Hematopoietic multipotent progenitor cell treated with erythropoietin and hydrocortisone succinate and interleukin-3 and kit ligand, for 8 days (in vitro differentiated cells): ENCODE measurements at places on chromosomes 16 and 17.

- DNase-seq: no peak
Measured at GRCh38 chr17:34011599-34011998, 243.5 kb upstream of the CCL2 start.

GRCh38 chr16:87845213-87845612 lies 24.1 kb downstream of the SLC7A5 start:
- DNase-seq: no peak

DNA sequence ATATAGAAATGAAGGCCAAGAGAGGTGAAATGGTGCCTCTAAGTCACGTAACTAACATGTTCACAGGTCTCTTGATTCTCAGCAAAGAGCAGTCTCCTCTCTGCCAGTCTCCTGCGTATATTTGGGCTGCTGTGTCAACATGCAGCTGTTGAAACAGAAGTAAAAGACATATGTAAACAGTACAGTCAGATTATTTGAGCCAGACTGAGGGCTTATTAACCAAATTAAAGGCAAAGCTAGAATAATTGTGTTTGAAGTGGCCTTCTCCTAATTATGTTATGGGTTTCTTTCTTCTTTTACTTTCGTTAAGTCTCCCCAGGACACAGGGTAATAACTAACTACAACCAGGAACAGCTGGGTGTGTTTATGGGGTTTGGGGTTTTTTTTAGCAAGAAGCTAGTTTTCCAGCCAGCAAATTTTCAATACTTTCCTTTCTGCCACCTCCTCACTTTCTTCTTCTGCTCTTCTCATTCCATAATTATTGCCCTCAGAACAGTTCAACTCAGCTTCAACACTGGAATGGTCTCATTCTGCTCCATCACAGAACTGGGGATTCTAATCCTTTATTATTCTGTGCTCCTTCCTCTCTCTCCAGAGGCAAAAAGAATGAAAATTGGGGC lies 18.4 kb downstream of the G6PC1 start:
- no peak for DNase-seq

GRCh38 chr17:13728781-13729180 lies 127.1 kb upstream of the HS3ST3A1 start:
- DNase-seq: no peak

DNA sequence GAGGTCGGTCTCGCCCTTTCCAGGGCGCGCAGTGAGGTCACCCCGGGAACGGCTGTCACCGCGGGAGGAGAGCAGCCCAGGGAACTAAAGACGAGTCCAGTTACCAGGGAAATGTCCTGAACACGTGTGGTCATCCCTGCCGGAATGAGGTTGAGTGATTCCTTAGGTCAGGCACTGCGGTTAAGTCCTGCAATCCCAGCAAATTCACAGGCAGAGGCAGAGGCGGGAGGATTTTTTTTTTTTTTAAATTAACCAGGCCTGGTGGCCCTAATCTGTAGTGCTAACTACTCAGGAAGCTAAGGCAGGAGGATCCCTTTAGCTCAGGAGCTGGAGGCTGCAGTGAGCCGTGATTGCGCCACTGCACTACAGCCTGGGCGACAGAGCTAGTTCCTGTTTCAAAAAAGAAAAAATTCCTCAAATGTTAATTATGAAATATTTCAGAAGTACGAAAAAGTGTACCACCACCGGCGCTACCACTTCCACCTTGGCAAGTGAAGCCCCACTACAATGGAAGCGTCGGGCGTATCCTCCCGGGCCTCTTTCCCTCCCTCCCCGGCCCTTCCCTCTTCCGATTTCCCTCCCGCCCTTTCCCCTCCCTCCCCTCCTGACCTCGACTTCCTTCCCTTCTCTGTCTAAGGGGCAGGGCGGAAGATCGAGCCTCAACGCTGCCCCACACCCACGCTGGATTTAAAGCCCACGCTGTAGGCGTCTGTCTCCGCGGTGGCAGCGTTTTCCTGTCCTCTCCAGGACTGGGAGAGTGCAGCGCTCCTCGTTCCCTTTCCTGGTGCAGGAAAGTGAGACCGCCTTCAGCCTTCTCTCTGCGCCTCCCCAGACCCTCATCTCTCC lies 27.3 kb downstream of the SLFN11 start:
- peak; percentile 35 for DNase-seq

DNA sequence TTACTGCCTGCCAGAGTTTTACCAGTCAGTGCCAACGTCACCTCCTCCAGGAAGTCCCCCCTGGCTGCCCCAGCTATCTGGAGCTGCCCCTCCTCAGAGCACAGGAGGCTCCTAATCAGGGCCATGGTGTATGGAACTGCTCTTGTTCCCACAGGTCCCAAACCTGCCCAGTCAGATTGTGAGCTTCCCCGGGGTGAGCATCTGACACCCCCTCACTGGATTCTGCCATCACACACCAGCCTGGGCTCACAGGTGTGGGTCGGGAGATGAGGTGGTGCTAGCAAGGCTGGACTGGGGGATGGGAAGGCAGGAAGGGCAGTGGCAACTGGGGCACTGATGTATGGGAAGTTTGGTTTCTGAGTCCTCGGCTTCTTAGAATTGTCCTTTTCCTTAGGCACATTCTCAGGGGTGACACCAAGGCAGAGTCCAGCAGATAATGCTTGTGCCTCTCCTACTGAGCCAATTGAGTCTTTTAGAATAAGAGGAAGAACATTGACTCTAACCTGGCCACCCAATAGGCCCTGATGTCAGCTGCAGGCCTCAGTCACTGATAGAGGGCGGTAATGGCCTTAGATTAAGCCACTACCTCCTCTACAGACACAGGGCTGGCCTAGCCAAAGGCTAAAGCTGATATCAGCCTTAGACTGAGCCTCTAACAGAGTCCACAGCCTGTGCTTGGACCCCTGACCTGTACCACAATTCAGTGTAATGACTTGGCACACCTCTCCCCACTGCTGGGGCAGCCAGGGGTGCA lies 107.9 kb downstream of the WSCD1 start:
- DNase-seq: no peak

DNA sequence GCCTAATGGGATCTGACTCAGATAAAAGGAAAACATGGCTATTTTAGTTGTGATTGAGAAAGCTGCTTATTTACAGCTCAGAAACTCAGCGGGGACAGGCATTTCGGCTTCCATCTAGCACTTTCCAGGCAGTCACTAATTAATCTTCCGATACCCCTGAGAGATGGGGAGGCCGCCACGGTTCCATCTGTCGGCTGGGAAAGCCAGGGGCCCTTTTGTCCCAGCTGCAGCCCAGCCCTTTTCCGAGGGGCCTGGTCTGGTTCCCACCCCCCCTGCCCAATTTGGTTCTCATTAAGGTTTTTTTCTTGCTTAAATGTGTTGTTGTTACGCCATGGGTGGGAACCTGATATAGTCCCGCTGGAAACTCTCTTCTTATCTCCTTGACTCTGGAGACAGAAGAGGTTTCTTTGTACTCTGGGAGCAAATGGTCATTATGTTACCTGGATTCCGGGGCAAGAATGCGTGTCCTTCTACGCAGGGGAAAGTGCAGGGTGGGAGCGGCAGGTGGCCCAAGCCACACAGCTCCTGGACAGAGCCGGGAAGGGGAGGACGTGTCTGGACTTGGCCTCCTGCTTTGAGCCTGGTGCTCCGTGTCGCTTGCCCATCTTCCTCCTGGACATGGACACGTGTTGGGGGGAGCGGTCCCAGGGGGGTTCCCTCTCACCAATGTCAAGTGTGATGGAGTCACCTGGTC lies 50.9 kb upstream of the GSE1 start:
- DNase-seq: no peak

DNA sequence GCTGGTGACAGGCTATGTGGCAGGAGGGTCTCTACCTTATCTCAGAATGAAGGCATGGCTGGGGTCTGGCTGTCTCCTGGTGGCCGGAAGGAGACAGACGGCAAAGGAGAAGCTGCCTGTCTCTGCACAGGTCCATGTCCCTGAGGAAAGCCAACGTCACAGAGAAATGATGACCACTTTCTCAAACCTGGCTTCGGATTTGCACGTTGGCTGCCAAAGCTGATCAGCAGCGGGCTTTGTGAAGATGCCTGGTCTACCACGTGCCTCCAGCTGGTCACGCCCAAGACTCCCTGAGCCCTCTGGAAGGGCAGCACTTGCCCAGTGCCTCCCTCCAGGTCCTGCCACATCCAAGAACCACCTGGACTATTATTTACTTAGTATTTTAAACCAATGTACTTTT lies 8.4 kb downstream of the DEXI start:
- DNase-seq: no peak

- peak; percentile 35 for DNase-seq
Measured at GRCh38 chr17:7186241-7186640, 7.1 kb upstream of the ASGR1 start.

- DNase-seq: peak; percentile 6
Measured at GRCh38 chr17:62725791-62726249, 82.3 kb downstream of the MARCHF10 start.
